ENCODE measurements at places on chromosomes 12 and 14.

- DNase-seq = peak; percentile 61
Observed at GRCh38 chr12:1812650-1813302, 7.6 kb upstream of the LRTM2 start.

DNA sequence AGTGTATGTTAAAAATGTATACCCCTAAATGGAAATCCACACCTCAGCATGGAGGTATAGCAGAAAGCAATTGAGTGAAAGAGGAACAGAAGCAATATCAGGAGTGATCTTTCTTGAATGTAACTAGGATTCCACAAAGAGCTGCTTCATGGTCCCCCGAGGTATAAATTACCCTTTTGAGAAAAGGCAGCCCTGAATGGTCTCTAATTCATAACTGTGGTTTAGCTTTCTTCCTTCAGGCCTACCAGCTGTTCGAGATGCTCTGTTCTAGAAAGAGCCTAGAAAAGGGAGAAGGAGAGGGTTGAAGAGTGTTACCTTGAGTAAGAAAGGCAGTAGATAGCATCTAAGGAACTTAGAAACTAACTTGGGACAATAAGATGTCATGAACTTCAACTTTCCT, 42.9 kb upstream of the CSRNP2 start:
- DNase-seq = no peak

GRCh38 chr12:32780071-32780470, 24.4 kb upstream of the YARS2 start:
- no peak for DNase-seq

DNA sequence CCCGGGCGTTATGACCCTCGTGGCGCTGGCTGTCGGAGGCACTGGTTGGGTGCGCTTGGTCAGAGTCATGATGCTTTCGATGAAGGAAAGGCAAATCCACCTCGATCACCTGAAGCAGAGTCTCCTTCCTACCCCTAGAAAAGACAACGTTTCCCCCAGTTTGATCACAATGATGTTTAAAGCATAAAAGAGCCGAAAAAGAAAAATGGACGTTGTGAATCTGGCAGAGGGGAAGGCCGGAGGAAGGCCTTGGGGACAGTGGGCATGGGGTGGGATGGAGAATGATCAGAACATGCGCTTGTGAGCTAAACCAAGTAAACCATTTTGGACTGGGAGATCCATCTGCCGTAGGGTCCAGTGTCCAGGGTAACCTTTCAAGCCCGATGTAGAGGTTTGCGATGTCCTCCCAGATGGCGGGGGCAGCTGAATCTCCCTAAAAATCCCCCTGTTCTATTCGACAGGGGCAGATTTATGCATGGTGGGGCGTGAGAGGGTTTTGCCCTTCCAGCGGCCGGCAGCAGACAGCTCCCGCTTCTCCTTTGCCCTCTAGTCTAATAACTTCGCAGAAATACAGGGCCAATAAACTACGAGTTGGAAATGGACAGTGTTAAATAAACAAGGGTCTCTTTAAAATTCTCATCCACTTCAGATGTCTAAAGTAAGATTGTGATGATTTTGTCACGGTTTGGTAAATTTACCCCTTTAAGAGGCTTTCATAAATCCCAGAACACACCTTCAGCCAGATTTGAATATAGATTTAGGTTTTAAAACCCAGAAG, 2.3 kb upstream of the OTX2 start:
- DNase-seq = no peak

DNA sequence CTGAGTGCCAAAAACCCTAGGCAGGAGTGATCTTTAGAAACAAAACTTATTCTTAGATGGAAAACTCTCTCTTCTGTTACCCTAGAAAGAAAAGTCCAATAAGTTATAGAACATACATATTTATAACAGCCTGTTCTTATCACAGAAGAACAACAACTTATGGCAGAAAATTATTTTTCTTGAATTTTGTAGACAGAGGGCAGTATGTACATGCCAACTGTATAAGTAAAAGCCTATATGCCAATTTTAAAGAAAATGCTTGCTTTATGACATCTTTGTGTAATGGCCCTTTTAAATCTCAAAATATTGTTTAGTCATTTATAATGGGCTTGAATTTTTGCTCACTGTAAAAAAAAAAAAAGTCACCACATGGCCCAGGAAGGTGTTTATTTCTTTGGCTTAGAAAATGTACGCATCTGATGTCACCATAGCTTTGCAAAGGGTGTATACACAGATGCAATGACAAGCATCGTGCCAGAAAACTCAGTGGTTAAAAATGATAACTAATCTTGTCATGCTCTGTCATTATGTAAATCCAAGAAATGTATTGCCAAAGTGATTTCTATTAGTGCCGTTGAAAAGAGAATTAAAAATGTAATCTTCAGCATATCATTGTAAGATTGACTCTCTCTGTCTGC, 38.3 kb upstream of the GRIP1 start:
- DNase-seq = no peak

- DNase-seq = no peak
Observed at GRCh38 chr14:81991998-81992397, 458.3 kb upstream of the SEL1L start.

GRCh38 chr12:30874455-30875321, 51.9 kb upstream of the TSPAN11 start:
- DNase-seq = no peak

DNA sequence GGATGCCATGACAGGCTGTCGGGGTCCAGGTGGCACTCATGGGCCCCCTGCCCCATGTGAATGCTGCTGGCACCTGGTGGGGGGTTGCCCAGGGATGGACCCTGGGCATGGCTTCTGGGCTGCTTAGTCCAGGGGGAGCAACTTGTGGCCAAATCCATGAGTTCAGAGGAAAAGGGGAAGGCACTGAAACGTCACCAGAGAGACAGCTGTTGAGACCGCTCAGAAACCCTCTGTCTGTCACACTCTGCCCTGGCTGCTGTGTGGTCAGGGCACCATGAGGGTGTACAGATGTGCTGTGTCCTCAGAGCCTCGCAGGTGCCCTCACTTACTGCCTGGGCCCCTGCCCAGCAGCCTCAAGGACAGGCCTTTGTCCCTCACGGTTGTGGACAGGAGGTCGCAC, 9.4 kb downstream of the CLBA1 start:
- no peak for DNase-seq

GRCh38 chr12:82461836-82462235, 103.5 kb downstream of the METTL25 start:
- no peak for DNase-seq

DNA sequence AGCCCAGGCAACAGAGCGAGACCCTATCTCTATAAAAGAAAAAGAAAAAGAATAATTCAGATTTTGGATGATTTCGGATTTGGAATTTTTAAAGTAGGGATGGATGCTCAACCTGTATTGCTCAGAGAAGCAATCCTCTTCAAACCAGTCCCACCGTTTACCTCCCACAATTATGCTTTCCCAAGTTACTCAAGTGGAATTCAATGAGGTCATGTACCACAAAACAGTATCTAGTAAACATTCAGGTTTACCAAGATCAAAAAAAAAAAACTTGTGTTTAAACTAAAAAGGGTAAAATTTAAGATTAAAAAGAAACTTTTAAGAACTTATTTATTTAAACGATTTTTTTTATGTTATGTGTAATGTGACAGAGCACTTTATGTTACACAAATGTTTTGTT, 2.5 kb downstream of the KDM5A start:
- no peak for DNase-seq

DNA sequence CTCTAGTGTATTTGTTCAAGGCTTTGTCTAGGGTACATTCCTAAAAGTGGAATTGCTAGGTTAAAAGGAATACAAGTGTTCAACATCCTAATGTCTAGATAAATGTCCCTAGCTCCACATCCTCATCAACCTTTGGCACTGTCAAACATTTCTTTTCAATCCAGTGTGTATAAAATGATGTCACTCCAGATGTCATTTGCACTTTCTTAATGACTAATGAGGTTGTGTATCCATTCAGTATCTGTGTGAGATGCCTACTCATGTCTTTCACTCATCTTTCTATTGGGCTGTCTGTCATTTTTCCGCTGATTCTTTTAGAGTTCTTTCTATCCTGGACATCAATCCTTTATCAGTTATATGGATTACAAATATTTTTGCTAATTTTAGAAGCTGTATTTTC, 43.3 kb downstream of the ARMH4 start:
- no peak for DNase-seq

GRCh38 chr12:101299346-101299745, 19.4 kb downstream of the UTP20 start:
- no peak for DNase-seq

DNA sequence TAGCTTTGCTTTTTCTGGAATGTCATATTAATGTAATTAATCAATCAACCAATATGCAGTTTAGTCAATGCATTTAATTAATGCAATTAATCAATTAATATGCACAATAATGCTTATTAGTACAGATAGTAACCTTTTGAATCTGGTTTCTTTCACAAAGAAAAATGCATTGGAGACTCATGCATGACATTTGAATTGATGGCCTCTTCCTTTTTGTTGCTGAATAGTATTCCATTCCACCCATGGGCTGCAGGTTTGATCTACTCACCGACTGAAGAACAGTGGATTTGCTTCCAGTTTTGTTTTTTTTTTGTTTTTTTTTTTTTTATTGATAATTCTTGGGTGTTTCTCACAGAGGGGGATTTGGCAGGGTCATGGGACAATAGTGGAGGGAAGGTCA, 13.1 kb upstream of the GPR132 start:
- no peak for DNase-seq

GRCh38 chr12:50050119-50050385, 7.3 kb upstream of the ASIC1 start:
- no peak for DNase-seq

DNA sequence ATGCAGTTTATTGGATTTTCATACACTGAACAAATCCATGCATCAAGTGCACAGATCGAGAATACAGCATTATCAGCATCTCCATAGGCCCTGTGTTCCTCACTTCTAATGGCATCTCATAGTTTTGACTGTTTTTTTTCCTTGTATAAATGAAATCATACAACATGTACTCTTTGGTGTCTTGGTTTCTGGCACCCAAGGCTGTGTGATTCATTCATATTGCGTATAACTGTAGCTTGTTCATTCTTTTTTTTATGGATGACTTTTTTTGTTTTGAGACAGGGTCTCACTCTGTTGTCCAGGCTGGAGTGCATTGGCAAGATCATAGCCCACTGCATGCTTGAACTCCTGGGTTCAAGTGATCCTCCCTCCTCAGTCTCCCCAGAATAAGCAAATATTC, 14.3 kb downstream of the RASSF8 start:
- no peak for DNase-seq

GRCh38 chr12:130300737-130301535, 36.8 kb upstream of the PIWIL1 start:
- DNase-seq = no peak

GRCh38 chr12:66851134-66851533, 172.3 kb upstream of the GRIP1 start:
- DNase-seq = no peak

GRCh38 chr12:45745861-45746277, 16.4 kb downstream of the ARID2 start:
- DNase-seq = no peak

DNA sequence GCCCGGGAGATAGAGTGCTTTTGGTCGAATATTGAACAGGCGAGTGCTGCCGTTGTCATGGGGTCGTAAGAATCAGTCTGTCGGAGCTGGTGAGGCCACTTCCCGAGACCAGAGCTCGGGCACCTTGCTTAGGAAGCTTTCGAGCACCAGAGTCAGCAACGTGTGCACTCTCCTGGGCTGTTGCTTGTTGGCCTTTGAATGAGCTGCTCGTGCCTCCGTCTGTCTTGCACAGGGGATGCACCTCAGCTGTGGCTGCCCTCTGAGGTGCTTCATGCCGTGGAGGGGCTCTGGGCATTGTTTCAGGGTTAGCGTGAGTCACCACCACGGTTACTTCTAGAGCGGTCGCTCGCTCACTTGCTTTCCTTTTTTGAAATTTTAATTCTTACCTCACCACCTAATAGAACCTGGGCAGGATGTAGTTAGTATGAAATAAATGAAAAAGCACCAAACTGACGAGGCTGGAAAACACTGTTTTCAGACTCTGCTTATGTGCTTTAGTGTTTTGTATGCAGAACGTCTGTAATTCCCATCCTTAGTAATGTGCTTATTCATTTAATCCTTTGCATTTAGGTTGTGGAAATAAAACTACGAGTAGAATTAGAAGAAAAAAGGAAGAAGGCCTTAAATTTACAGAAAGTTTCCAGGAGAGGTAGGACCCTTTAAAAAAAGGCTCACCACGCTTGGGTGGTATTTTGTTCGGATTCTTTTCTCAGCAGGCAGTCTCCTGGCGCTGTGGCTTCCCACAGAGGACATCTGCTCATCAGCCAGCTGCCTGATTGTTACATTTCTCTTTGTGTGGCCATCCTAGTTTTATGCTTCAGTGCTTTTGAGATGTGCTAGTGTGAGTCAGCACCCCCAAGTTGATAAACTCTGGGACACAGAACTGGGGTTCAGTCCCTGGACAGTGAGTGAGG, 40.6 kb downstream of the EP400 start:
- DNase-seq = no peak

- DNase-seq = no peak
Observed at GRCh38 chr12:43551279-43551970, 578 bp downstream of the ADAMTS20 start.

DNA sequence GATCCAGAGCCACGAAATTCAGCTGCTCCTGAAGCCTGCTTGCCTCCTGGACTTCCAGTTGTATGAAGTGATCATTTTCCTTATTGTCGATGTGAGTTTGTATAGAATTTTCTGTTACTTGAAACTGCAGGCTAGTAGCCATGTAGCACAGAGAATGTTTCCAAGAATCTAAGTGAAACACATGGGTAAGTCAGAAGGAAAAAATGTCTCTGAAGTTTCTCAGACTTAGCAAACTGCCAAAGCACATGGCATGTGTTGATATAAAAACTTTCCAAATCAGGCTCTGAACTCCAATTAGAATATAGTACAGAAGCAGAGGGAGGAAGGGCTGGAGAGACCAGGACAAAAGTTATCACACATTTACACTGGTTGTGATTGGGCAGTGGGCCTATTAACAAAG, 9.8 kb upstream of the PCNX1 start:
- no peak for DNase-seq

DNA sequence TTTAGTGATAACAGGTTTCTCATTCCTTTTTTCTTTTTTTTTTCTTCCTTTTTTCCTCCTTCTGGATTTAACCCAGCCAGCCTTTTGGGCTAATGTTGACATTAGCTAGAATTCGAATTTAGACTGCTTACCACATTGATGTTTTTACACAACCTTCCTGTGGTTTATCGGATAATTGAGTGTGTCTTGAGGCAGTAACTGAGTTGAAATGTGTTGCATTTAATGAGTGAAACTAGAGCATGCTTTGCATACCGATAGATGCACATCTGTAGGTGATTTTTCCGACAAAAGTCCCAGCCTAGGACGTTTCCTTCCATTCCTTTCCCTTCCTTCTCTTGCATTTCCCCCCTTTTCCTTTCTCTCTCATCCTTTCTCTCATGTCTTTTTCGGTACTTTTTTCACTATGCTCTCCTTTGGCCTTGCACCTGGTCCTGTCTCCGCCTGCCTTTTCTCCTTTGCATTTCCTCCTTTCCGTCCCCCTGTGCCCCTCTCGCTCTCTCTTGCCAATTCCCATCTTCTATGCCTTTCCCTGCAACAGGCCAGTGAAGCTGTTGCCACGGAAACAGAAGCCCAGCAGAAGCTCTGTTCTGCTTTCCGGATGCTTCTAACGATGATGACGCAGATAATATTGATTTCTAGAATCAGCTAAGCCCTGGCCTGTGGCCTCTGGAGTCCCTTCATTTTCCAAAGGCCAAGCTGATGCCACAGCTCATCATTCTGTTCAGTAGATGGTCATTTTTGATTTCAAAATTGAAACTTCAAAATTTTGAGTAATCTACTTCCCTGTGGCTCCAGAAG, 76.1 kb downstream of the SLC25A47 start:
- peak; percentile 56 for DNase-seq

- no peak for DNase-seq
Observed at GRCh38 chr12:92898755-92899154, 30.3 kb downstream of the EEA1 start.

- DNase-seq = no peak
Observed at GRCh38 chr14:24982472-24983155, 67.3 kb downstream of the STXBP6 start.

All from Ammon's horn (tissue), 1 donor.